ENCODE measurements at places on chromosomes 16 and 17.

DNA sequence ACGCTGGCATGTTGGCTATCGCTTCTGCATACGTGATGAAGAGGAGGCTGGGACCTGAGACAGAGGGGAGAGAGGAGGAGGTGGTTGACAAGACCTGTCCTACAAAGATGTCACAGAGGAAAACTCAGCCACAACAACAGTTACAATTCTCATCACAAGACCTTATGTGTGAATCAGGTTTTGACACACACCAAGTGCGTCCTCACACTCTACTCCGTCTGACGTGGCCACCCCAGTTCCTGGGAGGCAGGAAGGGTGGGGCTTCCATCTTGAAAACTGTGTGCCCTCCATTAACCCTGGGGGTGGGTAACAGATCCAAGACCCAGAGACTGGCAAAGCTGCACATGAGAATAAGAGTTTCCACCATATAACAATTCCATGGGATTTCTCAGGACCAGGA lies 24.1 kb downstream of the SLC6A4 start:
- no peak for DNase-seq

DNA sequence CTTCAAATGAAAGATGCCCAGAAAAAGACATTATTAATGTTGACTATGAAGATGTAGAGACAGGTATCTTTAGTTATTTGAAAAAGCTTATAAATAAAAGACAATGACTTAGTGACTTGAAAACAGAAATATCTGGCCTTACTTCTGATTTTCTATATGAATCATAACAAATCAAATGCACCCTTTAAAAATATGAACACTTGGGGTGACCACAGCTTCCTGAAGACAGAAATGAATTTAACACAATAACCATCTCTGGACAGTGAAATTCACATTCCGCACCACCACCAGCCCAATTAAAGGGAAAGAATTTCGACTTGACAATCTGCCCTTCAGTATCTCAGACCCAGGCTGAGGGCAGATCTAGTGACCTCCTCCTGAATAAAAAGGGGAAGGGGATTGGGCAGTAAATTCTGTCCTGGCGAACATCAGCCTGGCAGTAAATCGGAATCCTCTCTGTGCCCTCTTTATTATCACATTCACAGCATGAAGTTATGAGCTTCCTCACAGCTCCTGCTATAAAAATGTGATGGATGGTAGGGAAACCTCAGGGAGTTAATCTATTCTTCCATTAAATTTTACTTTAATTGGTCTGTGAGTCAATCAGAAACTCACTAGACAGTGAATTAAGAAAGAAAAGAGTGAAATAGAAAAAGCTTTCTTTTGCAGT lies 131.5 kb downstream of the SNX11 start:
- DNase-seq: no peak

DNA sequence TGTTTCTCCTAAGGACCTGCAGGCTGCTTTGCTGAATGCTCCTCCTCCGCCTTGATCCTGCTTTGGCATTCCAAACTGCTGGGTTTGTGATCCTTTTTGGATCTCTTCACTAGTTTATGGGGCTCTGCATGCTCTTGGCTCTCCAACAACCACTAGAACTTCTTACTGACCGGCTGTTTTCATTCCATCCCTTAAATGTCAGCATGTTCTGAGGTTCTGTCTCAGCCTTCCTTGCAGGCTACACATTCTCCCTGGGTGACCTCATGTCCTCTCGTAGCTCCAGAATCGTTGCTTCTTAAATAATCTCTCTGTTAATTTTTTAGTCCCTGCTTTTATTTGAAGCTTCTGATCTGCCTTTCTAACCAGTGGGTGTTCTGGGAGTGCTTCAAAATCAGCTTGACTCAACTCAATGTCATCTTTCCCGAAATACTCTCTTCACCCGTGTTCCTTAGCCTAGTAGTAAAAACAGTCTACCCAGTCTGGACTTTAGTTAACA lies 119.0 kb upstream of the HS3ST2 start:
- no peak for DNase-seq

GRCh38 chr17:63446753-63447470 lies 806 bp upstream of the CYB561 start:
- DNase-seq: no peak

DNA sequence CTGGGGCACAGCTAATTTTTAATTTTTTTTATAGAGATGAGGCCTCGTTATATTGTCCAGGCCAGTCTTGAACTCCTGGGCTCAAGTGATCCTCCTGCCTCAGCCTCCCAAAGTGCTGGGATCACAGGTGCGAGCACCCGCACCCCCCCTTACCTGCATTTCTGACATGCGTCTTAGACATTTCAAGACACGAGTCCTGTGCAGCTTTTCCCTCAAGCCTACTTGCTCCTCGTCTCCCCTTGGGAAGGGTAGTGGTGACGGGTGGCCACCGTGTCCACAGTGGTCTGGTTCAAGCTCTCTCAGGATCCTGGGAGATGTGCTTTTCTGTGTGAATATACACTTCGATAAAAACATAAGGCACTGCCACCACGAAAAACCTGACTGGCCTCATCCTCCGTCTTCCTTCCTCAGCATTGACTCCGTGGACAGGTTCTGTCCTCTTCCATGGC lies 9.6 kb downstream of the CANT1 start:
- DNase-seq: no peak

DNA sequence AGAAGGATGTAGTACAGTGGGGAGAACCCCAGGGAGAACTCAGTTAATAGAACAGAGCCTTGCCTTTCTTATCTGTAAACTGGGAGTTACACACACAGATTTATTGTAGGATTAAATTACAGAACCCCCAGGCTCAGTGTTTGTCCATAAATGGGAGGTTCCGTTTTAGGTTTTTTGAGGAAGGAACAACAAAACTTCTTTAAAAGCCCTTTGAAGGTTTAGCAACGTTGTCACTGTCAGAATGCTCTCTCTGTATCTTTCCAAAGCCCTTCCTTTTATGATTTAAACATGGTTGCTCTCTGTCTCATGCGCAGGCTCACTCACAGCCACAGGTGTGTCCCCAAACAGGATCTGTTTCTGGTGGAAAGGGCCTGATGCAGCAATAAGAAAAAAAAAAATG lies 9.4 kb upstream of the GNA13 start:
- no peak for DNase-seq

- DNase-seq: no peak
These were observed 5.8 kb downstream of the TMEM231 start for GRCh38 chr16:75550211-75550662.

DNA sequence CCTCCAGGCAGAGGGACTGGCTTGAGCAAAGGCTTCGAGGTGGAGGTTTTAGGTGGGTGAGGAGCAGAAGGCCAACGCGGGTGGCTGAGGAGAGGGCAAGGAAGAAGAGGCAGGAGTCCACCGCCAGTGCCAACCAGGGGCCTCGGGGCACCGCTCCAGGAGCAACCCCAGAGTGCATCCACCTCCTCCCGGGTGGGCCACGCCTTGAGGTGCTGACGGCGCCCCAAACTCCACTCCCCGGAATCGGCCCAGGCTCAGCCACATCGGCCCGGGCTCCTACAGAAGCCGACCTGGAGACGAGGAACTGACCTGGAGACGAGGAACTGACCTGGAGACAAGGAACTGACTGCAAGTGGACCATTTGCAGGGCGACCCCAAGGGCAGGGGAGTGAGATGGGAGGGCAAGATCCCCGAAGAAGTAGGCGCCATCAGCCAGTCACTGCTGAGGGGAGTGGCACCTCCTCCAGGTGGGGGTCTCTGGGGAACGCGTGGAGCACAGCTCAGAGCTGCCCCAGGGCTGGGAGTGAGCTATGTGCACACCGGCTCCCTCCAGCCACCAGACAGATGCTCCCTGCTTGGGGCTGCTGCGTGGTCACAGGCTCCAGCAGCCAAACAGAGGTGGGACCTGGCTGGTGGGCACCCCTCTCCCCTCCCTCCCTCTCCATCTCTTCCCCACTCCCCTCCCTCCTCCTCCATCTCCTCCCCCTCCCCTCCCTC lies 29.2 kb upstream of the CBFA2T3 start:
- no peak for DNase-seq

Data from left kidney (tissue), 8 donors.